ENCODE measurements at places on chromosomes 13 and 19.

- DNase-seq = no peak
Observed at GRCh38 chr19:1057176-1057855, 9.7 kb upstream of the ARHGAP45 start.

DNA sequence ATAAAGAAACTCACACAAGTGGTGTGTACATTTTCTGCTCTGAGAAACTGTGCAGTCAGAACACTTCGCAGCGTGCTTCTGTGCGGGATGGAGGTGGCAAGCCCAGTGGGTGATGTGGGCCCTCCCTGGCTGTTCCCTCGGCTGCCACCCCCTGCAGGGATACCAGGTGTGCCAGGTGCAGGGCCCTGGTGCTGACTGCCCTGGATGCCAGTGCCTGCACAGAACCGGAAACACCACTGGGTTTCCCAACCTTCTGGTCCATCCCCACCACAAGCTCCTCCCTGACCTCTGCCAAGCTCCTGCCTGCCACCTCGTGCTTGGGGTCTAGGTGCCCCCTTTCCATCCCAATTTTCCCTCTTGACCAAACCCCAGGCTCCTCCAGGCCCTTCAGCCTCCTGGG is 81.9 kb upstream of the MCF2L start:
- no peak for DNase-seq

DNA sequence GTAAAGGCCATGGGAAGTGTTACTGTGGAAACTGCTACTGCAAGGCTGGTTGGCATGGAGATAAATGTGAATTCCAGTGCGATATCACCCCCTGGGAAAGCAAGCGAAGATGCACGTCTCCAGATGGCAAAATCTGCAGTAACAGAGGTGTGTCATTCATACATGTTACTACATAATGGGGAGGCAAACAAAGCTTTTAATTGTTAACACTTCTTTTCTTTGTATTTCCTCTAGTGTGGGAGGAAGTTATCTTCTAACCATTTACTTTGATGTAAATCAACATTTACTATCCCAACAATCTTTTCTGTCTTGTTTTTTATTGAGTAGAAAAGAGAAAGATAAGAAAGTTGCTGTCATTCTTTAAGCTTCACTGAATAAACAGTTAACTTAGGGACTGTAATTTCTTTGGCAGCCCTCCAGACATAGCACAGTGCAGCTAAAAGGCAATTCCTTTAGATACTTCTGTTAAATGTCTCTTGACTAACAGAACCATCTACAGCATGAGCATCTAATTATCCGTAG is 126.9 kb downstream of the ITGBL1 start:
- no peak for DNase-seq

GRCh38 chr13:21362741-21363140 is 96.4 kb downstream of the ZDHHC20 start:
- DNase-seq = no peak
